ENCODE measurements at places on chromosomes 12 and 14.
A peak's percentile ranks its signal among the peaks of the same experiment; 100 is the strongest.

DNA sequence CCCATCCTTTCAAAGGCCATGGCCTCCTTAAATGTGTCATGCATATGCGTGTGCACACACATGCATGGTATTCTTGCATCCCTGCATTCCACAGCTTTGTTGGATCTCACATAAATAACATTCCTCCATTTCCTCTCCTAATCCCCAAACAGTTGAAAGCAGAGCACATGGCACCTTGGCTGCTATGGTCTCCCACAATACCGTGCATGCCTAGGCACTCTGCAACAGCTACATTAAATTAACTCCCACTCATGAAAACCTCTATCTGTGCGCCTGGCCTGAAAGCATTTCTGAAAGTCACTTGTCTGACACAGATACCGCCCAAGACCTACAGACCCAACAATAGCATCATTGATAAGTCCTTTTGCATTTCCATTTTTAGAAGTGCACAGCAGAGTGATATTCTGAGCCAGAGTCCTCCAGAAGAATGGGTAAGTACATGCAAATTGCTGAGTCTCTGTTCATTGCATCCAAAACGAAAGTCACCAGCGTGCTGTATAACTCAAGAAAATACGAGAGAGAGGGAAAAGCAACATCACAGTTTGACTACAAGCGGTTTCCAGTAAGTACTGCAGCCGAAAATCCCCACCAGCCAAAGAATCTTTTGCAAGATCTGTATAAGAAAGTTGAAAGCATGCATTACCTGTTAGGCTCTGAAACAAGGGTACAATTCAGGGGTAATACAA, 436 bp downstream of the ASB2 start:
- DNase-seq: no peak
- peaks cover 18% of the 10 kb centered on the region for H3K27me3 ChIP-seq
- H3K36me3 ChIP-seq: peaks cover 16% of the 10 kb centered on the region
- peaks cover 56% of the 10 kb centered on the region for H3K4me1 ChIP-seq
- H3K4me3 ChIP-seq: peak overlapping the region; percentile 85

GRCh38 chr12:103901518-103902173, 28.6 kb upstream of the HSP90B1 start:
- no peak for DNase-seq
- H3K4me3 ChIP-seq: no peak overlapping the region
- H3K27ac ChIP-seq: no peak overlapping the region
- no peaks in the 10 kb centered on the region for H3K36me3 ChIP-seq
- H3K27me3 ChIP-seq: peaks cover 5% of the 10 kb centered on the region
- H3K4me1 ChIP-seq: no peaks in the 10 kb centered on the region

- H3K27me3 ChIP-seq: no peaks in the 10 kb centered on the region
- peaks cover 22% of the 10 kb centered on the region for H3K36me3 ChIP-seq
- H3K4me1 ChIP-seq: peaks cover 38% of the 10 kb centered on the region
Measured at GRCh38 chr14:91219517-91220389, 24.8 kb downstream of the GPR68 start.

DNA sequence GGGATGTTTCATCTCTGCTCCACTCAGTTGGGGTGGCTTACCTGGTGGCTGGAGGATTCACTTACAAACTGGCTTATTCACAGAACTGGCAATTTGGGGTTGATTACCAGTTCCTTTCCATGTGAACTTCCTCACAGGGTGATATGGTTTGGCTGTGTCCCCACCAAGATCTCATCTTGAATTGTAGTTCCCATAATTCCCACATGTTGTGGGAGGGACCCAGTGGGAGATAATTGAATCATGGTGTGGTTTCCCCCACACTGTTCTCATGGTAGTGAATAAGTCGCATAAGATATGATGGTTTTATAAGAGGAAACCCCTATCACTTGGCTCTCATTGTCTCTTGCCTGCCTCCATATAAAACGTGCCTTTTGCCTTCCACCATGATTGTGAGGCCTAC, 26.9 kb upstream of the IGF1 start:
- H3K4me3 ChIP-seq: no peak overlapping the region
- H3K27me3 ChIP-seq: peaks cover 18% of the 10 kb centered on the region
- no peaks in the 10 kb centered on the region for H3K36me3 ChIP-seq
- no peak overlapping the region for H3K27ac ChIP-seq
- no peaks in the 10 kb centered on the region for H3K4me1 ChIP-seq

- H3K36me3 ChIP-seq: no peaks in the 10 kb centered on the region
- no peaks in the 10 kb centered on the region for H3K27me3 ChIP-seq
- peak overlapping the region; percentile 82 for H3K27ac ChIP-seq
- H3K4me1 ChIP-seq: peaks cover 33% of the 10 kb centered on the region
- H3K4me3 ChIP-seq: peak overlapping the region; percentile 85
- DNase-seq: no peak
Measured at GRCh38 chr12:6471989-6472360, 1.5 kb upstream of the VAMP1 start.

DNA sequence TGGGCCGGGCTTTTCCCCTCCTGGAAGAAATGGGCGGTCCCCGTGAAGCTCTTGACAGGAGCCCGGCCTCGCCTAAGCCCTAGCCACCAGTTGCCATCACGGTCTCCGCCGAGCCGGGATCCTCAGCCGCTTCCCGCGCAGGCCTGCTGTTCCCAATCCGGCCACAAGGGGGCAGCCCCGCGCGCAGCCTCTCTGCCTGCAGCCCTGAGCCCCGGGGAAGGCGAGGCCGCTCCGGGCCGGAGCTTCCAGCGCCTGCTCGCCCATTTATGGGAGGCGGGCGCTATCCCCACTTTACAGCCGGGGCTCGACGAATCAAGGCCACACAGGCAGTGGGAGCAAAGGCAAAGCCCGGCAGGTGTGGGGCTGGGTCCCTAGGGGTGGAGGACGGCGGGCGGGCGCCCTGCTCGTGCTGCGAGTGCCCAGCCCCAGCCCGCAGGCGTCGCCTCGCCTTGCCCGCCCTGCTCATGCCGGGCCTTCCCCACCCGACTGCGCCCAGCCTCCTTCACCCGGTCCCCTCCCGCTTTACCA, 61.5 kb downstream of the LGMN start:
- H3K36me3 ChIP-seq: peaks cover 4% of the 10 kb centered on the region
- no peak overlapping the region for H3K27ac ChIP-seq
- H3K27me3 ChIP-seq: no peaks in the 10 kb centered on the region
- no peak overlapping the region for H3K4me3 ChIP-seq
- DNase-seq: peak; percentile 80
